CD8-positive, alpha-beta memory T cell (primary cell): ENCODE measurements at places on chromosomes 11 and 22.

DNA sequence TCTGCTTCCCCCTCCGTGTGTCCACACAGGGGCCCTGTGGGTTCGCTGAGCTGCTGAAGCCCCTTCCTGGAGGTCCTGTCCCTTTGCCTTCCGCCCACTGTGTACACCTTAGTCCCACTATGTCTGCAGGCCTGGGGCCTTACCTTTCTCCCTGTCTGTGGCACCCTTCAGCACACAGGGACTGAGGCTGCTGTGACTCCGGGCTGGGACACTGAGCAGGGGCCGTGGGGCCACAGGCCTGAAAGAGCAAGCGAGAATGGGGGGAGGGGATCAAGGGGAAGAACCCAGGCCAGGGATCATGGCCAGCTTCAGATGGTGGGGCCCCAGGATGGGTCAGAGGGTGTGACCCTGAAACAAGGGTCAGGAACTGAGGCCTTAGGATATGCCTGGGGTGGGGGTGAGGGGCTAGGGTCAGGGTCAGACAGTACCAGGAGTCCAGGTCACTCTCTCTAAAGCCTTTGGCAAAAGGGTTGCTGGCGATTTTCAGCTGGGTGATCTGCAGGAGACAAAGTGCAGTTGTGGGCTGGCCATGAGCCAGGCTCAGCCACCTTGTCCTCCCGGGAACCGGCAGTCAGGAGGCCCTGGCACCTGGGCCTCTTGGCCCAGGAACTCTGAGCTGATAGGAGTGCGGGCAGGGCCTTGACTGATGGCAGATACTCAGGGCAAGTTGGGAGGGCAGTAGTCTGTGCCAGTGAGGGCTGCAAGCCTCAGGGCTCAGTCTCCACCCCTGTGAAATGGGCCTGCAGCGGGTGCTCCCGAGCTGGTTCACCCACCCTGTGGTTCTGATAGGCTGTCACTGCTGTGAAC lies 2.6 kb upstream of the NUDT8 start:
- no peak for DNase-seq

DNA sequence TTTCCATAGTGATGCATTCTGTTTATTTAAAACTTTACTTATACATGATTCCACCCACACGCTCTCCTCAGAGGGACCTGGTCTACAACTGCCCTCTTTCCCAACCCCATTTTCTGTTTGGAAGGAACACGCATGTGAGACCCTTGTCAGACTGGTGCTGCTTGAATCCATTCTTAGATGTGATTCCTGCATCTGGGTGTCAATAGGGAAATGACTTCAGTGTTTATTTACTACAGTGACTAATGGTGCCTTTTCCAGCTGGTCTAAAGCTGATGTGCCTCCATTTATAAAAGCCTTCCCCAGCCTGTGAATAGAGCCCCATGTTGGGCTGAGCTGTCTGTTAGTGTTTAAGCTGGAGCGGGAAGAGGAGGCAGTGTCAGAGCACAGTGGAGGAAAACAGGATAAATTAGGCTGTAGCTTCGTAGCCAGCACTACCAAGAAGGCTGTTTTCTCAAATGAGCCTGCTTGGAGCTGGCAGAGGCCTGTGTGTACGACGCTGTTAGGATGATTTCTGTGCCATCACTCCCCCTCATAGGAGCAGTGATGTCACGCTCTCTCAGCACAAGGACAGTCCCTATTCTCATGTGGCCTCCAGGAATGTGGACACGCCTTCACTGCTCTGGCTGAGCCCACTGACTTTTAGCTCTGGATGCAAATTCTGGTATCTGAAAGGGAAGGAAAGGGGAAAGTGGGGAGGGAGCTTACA lies 18.9 kb upstream of the C11orf96 start:
- no peak for DNase-seq

DNA sequence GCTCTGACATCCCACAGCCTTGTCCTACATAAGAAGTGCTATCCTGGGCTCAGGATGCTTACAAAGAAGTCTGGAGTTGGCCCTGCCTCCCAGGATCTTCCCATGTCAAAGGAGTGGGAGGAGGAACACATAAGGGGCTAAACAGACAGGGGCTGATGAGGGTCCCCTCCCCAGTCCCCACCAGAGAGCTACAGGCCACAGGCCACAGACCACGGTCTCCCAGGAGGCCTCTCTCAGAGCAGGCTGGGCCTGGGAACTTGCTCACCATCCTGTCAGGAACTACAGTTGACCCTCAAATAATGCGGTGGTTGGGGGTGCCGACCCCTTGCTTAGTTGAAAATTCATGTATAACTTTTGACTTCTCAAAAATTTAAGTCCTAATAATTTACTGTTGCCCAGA lies 315.5 kb downstream of the NTM start:
- DNase-seq: no peak

- DNase-seq: no peak
Observed at GRCh38 chr11:47415949-47416472, 7.6 kb downstream of the SLC39A13 start.

GRCh38 chr11:12188548-12189317 lies 78.3 kb downstream of the MICAL2 start:
- no peak for DNase-seq

- DNase-seq: no peak
Observed at GRCh38 chr11:67612751-67613150, 6.0 kb downstream of the NDUFV1 start.

GRCh38 chr11:64173616-64174355 lies 7.9 kb upstream of the MACROD1 start:
- DNase-seq: no peak

DNA sequence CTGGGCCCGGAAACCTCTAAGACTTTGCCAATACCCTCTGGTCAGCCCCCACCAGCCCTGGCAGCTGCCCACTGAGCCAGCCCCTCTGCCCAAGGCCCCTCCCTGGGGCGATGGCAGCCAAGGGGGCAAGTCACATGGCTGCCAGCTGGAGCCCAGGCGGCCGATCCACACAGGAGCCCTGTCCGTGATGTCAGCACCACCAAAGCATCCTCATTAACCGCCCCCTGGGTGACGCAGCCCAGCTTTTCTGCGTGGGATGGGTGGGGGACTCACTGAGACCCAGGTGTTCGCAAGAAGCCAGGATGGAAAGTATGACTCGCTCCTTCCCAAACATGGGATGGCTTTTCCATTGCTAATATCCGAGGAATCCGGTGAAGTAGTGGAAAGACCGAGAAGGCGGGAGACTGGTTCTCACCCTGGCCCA lies 46.6 kb upstream of the WNT7B start:
- no peak for DNase-seq

DNA sequence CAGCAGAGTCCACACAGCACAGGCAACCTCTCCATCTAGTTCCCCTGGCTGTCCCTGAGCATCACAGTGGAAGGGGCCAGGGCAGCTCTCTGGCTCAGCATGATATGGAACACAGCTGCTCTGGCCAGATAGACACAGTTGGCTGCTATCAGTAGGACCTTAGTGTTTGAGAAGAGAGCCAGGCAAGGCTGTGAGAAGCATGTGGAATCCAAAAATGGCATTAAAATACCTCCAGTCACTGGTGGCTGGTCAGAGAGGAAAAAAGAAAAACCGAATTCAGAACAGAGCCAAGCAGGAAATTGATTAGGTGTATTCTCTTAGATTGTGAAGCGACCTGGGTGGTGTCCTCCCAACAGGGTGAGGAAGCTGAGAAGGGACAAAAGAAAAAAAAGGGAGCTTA lies 27.9 kb downstream of the SERPINH1 start:
- DNase-seq: no peak

DNA sequence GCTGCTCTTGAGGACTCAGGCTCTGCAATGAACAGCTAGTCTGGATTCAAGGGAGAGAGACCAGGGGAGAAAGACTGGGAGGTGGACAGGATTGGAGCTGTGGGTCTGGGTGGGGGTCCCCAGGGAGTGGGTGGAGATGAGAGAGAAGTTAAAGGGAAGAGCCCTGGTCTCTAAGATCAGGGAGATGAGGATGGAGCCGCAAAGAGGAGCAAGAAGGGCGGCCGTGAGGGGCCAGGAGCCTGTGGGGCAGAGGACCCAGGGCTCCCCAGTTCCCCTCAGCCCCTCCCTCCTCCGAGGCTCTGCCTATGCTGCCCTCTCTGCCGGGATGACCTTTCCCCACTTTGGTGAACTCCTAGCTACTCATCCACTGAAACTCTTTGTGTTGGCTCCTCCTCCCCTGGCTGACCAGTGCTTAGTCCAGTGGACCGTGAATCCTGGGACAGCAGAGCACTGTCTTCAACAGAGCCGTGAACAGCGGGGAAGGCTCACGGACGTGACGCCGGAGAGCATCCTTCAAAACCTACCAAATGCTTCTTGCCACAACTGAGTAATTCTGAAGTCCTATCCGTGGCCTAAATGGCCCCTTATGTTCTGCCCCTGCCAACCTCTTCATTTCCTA lies 16.4 kb upstream of the RFPL3 start:
- DNase-seq: no peak

DNA sequence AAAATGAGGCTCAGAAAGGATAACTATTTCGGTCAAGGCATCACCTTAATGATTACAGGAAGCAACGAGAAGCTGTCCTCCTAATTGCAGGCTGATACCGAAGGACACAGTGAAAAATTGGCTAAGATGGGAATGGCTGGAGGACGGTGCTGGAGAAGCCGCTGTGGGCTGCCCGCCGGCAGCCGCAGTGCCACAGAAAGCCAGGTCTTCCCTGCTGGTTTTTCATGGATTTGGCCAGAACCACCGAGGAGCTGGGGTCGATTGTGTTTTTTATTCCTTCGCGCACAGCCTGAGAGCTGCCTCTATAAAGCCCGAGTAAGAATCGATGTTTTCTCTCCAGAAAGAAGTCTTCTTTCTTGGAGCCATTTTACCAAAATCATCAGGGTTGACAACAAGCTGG lies 1484.2 kb downstream of the BRD1 start:
- no peak for DNase-seq

GRCh38 chr11:113243696-113244095 lies 70.7 kb upstream of the TTC12 start:
- no peak for DNase-seq

GRCh38 chr22:44213489-44214043 lies 32.8 kb downstream of the PARVG start:
- no peak for DNase-seq
